ENCODE measurements at places on chromosomes 7 and 10.

DNA sequence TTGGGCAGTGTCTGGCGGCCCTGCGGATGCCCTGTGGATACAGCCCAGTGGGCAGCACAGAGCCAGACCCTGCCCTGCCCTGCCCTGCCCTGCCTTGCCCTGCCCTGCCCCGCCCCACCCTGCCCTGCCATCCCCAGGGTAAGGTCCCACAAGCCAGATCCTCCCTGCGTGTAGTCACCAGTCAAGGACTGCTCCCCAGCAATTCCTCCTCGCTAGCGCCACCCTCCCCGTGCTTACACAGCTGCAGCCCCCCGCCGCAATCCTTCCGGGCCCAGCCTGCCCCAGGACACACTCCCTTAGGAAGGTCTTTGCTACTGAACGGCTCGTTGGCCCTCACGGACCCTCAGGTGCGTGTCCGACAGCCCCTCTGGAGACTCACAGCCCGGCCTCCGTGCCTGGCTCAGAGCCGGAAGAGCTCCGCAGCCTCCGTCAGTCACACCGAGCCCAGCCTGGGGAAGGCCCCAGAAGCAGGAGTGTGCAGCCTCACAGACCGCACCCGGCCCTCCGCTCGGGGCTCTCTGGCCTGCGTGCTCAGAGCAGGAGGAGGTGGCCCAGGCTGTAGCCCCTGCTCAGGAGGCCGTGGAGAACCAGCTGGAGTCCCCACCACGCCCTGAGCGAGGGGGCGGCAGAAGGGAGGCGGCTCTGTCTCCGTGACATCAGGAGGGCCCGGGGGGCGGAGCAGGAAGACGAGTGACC is 68.3 kb downstream of the PWWP2B start:
- no peak for DNase-seq

DNA sequence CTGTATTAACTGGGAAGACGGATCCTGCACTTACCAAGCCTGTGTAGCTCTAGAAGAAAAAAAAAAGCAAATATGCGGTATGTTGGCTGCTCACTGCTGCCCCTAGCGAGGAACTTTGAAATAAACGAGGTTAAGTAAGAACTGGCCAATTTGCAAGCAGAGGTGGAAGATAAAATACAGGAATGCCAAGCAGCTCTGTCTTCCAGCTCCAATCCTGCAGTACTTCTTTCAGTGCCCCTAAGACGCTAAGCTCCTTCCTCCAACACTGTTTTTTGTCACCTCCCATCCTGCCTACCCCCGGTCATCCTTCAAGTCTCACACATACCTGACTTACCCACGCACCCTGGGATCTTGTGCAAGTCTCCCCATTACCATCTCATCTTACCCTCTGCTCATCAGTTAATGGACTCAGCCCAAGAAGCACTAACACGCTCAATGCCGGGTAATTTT is 809 bp downstream of the C10orf143 start:
- DNase-seq = peak; percentile 90

DNA sequence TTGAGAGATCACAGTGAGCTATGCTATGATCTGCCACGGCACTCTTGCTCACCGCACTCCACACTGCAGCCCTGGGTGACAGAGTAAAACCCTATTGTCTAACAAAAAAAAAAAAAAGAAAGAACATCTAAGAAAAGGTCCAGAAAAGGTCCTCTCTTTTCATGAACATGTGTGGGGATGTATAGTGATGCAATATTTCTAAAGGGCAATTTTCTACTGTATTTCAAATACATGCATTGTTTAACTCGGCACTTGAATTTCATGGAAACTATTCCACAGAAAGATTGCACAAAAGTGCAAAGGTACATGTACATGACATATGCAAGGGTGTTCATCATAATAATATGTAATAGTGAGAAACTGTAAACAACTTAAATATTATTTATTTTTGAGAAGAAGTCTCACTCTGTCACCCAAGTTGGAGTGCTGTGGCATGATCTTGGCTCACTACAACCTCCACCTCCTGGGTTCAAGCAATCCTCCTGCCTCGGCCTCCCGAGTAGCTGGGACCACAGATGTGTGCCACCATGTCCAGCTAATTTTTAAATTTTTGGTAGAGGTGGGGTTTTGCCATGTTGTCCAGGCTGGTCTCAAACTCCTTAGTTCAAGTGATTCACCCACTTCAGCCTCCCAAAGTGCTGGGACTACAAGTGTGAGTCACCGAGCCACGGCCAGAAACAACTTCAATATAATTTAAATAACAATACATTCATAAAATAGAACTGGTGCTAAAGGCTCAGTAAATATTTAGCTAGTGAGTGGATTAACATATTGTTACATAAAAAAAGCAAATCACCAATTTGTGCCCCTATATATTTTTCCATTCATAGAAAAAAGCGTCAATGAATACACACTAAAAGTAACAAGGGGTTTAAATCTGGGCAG is 1.3 kb upstream of the PPRC1 start:
- DNase-seq = no peak

DNA sequence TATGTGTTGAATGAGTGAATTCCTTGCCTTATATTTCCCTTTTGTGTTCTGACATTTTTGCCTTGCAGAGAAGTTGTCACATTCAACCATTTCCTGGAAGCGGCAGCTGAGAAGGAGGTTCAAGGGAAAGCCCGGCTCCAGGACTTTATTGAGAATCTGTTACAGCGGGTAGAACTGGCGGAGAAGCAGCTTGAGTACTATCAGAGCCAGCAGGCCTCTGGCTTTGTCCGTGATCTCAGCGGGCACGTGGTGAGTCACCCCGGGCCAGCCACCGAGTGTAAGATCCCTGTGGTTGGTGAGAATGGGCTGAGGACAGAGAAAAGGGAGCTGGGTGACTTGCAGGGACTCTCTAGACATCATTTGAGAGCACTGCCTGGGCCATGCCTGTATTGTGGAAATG is 14.2 kb downstream of the ZNF365 start:
- no peak for DNase-seq

DNA sequence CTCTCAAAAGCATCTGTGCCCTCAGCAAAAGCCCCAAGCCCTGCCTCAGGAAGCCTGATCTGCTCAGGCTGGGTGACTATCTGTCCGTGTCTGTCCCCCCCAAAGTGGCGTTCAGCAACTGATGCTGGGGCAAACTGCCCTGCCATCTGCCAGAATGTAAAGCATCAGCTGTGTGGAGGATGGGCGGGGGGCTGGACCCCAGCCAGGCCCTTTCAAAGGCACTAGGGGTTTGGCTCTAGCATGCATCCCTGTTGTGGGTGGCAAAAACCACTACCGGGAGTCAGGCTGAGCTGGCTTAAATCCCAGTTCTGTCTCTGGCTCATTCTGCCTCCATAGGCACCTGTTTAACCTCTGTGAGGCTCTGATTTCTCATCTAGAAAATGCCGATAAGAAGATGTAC is 35.5 kb downstream of the GPRIN2 start:
- no peak for DNase-seq

DNA sequence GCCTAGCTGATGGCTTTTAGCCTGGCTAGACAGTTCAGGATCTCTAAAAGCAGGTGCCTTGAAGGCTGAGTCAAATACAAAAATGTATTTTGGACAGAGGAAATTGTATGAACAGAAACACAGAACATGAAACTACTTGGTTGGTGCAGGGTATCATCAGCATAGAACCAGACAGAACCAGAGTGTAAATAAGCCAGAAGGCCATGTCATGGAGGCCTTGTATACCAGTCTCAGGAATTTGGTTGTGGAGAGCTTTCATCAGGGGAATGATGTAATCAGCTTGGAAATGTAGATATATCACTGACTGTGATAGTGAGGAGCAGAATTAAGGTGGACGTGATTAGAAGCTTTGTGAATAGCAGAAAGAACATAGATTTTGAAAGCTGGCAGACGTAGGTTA is 82.9 kb downstream of the CFTR start:
- DNase-seq = no peak
